ENCODE measurements at places on chromosomes 5 and 9. TPM values are rescaled to one million over a fixed set of nuclear protein-coding genes. Genes with fewer than 3 reads are reported as not detected.

CCDC180 gene
- 0.08 TPM for total RNA-seq

TMEM252 gene
- total RNA-seq: not detected

LHX6 gene
- 6.5 TPM for total RNA-seq

AIF1L gene
- total RNA-seq: 17.2 TPM

DNA sequence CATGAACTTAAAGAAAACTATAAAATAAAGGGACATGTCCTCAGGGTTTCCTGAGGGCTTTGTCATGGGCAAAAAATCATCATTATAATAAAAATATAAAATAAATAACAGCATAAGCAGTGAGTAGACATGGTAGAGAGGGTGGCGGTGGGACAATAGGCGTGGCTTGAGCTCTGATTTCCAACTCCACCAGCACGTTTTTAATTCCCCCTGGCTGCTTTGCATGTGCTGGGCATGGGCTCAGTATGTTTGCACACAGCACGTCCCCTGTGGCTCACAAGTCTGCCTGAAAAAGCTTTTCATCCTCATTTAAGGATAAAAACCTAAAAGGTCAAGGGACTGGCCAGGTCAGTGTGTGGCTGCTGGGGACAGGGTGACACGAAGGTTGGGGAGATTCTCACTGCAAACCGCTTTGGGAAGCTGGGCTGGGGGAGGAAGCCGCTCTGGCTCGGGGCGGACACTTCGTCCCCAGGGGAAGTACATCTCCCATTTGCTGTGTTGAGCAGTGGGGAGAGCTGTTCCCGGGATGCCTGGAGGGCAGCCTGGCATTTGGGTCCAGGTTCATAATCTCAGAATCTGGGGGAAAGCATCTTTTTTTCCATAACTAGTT is 32.6 kb downstream of the NKX2-5 start:
- DNase-seq: no peak

- DNase-seq: no peak
Observed at GRCh38 chr9:121023064-121023463, 27.0 kb downstream of the C5 start.

DNA sequence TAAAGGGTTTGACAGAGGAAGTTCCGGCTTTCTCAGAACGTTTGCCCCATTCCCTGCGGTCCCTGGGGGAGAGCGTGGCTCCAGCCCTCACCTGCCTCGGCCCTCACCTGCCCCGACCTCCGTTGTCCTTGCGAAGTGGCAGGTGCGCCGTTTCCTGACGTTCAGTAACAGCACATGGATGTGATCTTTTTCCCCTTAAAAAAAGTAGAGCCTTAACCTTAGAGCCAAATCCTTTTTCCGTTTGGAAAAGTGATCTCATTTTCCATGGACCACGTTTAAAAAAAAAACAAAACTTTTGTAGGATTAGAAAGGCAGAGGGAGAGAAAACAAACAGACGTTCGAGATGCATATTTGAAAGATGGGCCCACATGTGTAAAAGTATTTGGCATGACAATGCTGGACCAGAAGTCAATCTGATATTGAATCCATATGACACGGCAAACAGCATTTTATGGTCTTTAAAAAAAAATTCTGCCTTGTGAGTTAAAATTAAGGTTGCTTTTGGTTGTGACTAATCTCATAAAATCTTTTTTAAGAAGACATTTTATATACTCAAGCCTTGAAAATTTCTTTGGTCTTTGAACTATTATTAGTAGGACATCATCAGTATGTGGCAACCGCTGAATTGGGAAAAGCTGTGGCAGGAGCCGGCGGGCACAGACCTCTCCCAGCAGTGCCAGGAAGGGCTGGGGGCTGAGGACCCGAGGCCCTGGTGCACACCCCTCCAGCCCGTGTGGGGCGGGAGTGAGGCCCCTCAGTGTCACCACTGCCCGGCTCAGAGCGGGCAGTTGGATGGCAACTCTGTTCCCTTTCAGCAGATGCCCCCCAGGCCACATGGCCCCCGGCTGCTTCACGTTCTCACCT is 42.5 kb upstream of the EXOC3 start:
- no peak for DNase-seq

DNA sequence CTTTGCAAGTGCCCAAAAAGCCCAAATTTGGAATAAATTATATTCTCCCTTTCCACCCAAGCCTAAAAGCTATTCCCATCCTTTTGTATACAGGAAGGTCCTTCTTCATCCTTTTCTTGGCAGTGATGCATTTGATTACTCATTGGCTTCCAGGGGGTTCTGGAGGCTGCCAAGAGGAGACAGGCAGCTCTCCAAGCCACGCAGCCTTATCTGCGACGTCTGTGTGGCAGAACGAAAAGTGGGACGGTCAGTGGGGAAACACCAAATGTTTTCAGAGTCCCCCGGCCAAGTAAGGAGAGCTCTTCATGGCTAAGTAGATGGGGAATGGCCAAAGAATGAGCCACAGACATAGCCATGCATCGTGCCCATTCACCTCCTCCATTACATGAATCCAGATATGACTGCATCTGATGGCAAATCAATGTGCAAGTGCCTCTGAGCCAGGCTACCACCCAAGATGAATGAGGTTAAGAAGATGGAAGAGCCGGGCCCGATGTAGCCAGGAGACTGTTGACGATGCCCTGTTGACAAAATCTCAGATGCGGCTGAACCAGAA is 12.1 kb downstream of the ADAM19 start:
- DNase-seq: no peak

DNA sequence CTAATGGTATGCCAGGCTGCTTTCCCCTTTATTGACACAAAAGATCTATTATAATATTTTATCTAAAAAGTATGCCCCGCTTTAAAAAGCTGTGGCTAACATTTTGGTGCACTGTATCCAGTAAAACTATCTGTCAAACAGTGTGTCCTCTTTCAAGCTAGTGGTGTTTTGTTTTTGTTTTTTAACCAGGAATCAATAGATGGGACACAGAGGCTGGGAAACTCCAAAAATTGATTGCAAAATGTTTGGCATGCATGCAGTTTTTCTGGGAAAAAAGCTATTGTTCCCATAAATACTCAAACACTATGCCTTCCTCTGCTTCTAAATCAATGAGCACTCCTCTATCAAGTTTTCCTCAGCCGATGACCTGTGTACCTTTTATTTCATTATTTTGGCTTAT is 34.3 kb upstream of the PDZD2 start:
- DNase-seq: no peak

- no peak for DNase-seq
Observed at GRCh38 chr9:125568621-125569020, 138.4 kb downstream of the MAPKAP1 start.

DNA sequence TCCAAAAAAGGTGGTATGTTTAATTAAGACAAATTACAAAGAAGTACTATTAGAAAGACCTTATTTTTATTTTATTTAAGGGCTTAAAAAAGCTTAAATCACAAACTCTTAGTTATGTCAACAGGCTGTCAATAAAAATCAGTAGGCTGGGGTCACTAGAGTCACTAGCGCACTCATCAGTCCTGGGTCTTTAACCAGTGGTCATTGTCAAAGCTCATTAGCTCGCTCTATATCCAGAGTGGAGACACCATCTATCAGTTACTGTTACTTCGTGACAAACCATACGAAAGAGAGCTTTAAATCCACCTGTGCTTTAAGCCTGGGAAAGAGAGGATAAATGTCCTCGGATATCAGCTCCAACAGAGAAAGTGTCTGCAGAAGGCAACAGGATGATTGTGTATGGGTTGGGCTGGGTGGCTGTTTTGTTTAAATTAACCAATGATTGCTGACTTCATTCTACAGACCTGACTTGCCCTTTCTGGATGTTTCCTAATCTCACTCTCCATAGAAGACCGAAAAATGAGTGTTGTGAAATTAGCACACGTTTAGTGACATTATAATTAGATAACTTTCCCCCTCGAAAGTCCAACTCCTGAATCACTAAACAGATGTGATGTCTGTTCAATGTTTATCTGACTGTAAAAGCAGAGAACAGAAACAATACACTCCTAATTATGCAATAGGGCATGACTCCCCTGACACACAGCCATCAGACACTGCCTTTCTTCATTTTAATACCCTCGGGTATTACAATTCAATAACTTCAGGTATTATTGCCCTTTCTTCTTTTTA is 123.6 kb upstream of the TNPO1 start:
- no peak for DNase-seq

- DNase-seq: no peak
Observed at GRCh38 chr5:129858131-129858675, 46.1 kb upstream of the CHSY3 start.

DNA sequence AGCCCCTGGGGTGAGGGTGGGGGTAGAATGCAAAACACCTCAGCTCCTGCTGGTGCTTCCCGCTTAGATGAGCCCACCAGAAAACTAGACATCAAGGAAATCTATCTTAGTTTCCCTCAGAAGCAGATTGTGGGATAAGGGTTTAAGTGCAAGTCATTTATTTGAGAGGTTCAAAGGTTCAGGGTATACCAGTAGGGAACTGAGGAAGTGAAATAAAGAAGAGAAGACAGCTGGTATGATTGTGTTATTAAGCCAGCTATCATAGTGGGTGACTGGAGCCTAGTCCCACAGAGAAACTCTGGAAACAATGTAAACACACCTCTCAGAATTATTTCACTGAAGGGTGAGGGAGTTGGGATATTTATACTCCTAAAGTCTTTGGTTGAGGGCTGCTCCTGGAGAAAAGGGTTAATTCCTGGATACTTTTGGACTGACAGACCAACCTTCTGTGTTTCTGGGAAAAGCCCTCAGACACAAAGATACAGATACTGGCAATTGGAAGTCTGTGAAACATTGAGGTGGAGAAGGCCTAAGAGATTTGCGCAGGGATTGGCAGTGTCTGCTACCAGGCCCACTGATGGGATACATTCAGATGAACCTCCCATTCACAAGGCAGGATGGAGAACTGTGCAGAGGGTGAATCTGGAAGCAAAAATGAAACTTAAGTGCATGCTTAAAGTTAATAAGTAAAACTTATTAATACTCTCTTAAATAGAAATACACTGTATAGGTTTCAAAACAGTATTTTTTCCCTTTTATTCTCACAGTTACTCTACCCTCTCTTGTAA is 6.4 kb upstream of the DCTN4 start:
- DNase-seq: no peak

GRCh38 chr5:6573651-6574101 is 59.2 kb downstream of the NSUN2 start:
- DNase-seq: peak; percentile 5

DNA sequence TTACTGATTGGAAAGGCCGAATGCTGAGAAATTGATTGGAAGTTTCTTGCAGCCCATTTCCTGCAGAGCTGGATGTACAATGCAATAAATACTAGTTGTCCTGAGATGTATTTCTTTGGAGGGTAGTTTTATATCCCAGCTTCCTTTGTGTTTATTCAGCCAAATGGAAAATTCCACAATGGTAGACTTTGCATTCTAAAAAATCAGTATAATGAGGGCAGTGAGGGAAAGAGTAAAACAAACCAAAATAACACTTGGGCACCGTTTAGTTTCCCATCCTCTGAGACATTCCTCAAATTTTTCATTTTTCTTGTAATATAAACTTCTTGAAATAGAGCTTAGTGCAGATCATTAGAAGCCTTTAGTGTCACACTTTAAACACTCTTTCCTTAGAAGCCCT is 379.4 kb downstream of the EBF1 start:
- DNase-seq: no peak

- no peak for DNase-seq
Observed at GRCh38 chr9:112078432-112078831, 96.7 kb downstream of the SUSD1 start.

DNA sequence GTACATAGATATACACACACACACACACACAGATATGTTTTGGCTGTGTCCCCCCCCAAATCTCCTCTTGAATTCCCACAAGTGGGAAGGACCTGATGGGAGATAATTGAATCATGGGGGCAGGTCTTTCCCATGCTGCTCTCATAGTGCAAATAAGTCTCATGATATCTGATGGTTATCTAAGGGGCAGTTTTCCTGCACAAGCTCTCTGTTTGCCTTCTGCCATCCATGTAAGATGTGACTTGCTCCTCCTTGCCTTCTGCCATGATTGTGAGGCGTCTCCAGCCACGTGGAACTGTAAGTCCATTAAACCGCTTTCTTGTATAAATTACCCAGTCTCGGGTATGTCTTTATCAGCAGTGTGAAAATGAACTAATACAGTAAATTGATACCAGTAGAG is 15.9 kb upstream of the ALDOB start:
- DNase-seq: no peak

GRCh38 chr9:84379740-84380139 is 39.2 kb upstream of the SLC28A3 start:
- no peak for DNase-seq

DNA sequence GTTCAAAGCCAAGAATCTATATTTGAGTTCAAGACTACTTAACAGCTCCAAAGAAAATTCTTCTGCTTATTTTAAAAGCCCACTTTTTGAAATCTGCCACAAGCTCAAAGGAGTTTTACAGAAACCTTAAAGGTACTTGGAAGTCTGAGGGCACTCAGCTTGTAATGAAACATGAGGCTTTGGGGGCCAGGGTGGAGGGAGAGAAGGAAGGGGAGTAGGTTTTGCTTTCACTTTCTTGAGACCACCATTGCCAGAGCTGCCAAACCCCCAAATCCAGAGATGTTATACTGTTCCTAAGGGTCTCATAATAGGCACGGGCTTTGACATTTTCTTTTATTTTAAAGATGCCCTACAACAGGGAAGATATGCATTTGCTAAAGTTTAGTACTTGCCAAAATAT is 42.6 kb upstream of the TNFAIP8 start:
- no peak for DNase-seq

GRCh38 chr5:124604419-124604818 is 142.0 kb downstream of the ZNF608 start:
- DNase-seq: no peak

- no peak for DNase-seq
Observed at GRCh38 chr5:93591323-93591945, 8.4 kb downstream of the NR2F1 start.

- no peak for DNase-seq
Observed at GRCh38 chr9:137016436-137016835, 11.6 kb downstream of the ABCA2 start.

- no peak for DNase-seq
Observed at GRCh38 chr9:31608416-31608815, 776.0 kb upstream of the ACO1 start.

- DNase-seq: no peak
Observed at GRCh38 chr9:137245450-137246421, 4.6 kb downstream of the TUBB4B start.

DNA sequence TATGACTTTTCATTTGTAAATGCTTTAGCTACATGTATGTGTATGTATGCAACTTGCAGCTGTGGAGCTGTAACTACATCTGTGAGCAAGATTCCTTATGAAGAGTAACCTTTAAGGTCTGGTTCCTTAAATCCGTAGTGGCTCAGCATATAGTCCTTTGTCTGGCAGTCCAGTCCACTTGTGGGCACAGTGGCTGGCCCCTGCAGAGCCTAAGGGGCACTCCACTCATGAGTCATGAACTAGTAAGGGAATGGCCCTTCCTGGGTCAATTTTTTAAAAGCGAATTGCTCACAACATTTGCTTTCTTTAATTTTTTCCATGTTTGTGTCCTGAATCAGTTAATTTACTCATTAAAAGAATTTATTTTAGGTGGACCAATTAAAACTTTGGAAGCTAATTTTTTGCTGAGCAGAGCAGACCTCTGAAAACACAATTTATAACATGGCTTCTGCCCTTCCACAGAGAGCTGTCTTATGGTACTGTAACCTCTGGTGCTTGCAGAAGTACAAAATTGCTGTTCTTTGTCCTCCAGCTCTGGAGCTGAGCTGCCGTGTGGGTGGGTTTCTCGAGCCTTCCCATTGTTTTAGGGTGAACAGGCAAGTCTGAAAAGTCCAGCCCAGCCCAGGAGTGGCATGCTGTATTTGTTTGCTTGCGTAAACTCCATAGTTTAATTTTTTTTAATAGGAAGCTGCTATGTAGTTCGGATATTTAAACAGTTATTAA is 110.1 kb downstream of the MVB12B start:
- DNase-seq: peak; percentile 73

GRCh38 chr5:91244380-91245073 is 138.6 kb downstream of the ARRDC3 start:
- no peak for DNase-seq

- DNase-seq: no peak
Observed at GRCh38 chr5:160171666-160172065, 52.4 kb upstream of the PWWP2A start.

Data from lower leg skin (tissue), 4 donors.